ENCODE measurements at places on chromosomes 16 and 17.

- no peak for DNase-seq
These were observed 30.0 kb downstream of the MAPT start for GRCh38 chr17:45924332-45924820.

DNA sequence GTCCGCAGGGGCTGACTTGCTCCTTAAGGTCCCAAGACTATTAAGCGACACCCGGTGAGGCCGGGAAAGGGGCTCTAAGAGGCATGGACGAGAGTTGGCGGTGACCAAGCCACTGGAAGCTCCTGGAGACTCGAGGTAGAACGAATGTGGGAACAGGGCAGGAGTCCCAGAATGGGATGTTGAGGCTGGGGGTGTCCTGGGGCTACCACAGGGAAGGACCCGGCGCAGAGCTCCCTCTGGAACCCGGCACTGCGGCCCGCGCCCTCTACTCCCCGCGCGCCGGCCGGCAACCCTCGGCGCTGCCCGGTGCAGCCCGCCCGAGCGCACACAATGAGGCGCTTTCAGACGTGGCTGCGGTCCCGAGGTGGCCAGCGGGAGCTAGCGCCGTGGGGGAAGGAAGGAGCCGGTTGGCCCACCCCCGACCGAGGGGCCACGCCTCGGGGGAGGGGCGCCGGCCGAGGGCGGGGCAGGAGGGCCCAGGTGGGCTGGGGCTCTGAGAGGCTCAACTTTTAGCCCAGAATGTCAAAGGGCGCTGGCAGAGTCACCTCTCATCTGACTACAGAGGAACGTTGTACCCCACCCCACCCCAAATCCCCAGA, at the start of gene CHST6:
Gene CHST6 (minus strand): TSS at position 366 of the 599 bp plus-strand sequence. CDS start 15,613 bp downstream, outside the sequence.
- DNase-seq: peak; percentile 50

DNA sequence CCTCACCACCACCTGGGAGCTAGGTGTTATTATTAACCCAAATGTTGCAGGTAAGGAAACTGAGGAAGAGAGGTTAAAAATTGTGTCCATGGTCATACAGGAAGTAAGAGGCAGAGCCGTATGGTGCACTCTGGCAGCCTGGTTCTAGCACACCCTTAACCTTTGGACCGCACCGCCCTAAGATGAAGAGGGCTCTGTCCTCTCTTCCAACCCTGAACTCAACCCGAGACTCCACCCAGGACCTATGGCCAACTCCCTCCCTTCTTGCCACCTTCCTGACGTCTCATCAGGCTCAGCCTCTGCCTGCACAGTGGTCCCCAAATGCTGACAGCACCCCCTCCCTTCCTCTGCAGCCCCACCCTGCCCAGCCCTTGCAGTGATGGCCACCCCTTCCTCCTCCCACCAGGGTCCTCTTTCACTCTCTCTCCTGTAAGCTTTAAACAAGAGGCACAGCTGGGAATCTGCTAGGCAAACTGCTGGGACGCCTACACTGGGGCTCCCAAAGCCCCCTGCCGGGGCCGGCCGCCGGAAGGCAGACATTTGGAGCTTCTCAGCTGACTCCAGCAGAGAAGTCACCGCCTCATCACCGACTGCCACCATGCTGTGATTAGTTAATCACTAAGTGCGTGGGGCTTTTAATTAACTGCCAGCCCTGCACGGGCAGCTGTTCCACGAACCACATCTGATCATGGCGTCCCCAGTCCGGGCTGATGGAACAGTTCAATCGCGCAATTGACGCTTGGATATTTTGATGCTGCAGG, 16.7 kb upstream of the C16orf78 start:
- DNase-seq: no peak

- no peak for DNase-seq
These were observed 41.8 kb downstream of the CCDC182 start for GRCh38 chr17:57703273-57703672.

DNA sequence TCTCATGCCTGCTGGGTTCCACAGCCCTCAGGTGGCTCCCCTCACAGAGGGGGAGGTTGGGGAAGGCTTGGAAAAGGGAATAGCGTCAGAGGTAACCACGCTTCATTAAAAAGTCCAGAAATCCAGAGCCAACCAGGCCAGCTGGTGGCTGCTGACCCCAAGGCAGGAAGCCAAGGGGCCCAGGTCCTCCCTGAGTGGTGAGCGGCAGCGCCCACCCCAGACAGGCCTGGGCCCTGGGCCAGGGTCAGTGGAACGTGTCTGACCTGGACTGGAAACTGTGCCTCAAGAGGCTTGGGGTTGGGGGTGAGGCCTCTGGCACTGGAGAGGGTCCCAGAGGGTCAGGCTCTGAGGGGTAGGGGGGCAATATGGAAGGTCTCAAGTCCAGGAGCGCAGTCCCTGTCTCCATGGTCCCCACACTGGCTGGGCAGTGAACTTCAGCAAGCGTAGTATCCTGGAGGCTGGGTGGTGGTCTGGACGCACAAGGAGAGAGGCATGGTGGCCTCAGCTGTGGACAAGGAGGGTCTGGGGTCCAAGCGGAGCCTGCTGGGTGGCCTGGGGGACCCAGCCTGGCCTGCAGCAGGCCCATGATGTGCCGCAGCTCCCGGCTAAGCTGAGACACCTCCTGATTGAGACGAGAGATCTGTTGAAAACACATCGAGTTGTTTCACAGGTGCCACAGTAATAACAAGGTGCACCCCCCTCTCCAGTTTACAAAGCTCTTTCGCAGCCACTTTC, 5.2 kb upstream of the RAB5C start:
- no peak for DNase-seq

GRCh38 chr17:66523378-66524200, 221.2 kb downstream of the PRKCA start:
- DNase-seq: no peak

DNA sequence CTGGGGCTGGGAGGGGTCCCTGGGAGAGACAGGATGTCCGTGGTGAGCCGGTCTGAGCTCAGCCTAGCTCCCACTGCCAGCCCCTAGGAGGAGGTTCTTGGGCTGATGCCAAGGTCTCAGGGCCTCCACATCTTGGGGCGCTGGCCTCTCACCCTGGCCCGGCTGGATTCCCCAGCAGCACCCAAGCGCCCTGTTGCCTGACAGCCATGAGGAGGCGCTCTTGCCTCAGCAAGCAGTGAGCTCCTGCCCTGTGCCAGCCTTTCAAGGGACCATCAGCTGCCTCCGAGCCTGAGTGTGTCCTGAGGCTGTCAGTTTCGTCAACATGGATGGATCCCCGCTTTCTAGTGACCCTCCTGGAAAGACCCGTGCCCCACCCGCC, 234.9 kb upstream of the CIBAR2 start:
- DNase-seq: no peak

- peak; percentile 56 for DNase-seq
These were observed 219.5 kb downstream of the NTN1 start for GRCh38 chr17:9240659-9241370.

DNA sequence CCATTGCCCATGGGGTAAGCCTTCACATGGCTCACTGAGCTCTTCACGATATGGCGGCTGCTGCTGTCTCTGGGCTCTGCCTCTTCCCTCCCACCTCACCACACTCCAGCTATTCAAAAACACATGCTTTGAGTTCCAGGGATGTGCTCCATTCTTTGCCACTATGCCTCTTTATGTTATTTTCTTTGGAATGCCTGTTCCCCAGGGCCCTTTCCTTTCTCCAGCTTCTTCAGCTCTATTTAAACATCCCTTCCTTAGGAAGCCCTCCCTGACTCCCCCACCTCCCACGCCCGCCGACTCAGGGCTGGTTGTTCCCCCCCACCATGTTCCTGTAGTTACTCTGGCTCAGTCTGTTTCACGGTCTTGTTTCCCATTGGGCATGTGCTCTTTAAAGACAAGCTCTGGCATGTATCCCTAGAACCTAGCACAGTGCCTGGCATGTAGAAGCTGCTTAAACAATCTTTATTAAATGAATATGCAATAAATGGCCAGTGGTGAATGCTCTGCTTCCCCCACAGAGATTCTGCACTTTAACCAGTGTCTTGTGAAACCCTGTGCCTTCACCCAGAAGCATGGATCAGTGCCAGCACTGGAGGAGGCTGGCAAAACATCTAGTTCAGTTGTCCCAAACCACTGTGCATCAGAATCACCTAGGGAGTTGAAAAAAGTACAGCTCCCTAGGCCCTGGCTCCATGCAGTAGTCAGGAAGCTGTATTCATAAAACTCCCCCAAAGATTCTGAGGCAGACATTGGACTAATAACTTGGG, 6.9 kb downstream of the MYCBPAP start:
- peak; percentile 43 for DNase-seq

DNA sequence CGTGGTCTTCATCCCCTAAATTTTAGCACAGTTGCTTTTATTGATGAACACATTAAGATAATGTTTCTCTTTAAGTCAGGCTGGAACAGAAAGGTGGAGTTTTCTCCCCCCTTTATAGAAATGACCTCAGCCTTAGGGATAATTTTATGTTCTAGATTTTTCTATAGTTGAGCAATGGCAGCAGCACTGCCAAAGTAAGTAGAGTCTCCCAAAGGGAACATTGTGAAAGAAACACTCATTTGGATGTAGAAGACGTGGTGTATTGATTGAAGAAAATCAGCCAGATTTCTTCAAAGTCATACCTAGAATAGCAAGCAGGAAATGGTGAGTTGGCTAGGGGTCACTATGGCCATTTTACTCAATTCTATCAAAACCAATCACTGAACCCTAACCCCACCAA, 122.5 kb downstream of the DNAH9 start:
- DNase-seq: no peak

- DNase-seq: peak; percentile 10
These were observed 17.8 kb downstream of the RGS9 start for GRCh38 chr17:65154770-65155589.

DNA sequence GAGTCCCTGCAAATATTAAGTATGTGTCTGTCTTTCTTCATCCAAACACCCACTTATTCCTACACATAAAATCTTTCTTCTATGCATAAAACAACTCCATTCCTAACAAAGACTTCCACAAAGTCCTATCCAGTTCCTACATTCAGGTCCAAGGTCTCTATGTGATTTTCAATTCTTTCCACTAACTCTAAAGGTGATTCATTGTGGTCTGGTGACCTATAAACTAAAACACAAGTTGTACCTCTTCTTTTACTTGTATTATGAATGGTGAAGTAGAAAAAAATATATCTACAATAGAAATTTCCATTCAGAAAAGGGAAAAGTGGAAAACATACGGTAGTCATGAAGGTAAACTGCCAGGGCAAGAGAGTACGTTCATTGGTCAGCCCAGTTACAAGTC, 56.6 kb downstream of the USP32 start:
- no peak for DNase-seq

DNA sequence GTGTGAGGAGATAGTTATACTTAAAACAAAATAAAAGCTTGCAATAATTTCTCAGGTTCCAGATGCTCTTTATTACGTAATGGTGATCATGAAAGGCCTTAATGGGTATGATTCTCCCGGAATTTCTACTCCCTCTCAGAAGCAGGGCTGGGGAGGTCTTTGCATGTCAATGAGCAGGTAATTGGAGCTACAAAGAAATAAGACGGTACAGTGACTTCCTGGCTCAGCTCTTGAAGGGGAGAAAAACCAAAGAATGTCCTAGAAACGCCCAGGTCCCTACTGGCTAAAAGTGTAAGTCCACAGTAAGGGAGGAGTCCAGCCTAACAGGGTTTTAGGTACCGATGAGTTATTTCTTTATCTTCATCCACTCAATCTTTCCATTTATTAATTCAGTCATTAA, 390.9 kb downstream of the TMEM114 start:
- DNase-seq: no peak

DNA sequence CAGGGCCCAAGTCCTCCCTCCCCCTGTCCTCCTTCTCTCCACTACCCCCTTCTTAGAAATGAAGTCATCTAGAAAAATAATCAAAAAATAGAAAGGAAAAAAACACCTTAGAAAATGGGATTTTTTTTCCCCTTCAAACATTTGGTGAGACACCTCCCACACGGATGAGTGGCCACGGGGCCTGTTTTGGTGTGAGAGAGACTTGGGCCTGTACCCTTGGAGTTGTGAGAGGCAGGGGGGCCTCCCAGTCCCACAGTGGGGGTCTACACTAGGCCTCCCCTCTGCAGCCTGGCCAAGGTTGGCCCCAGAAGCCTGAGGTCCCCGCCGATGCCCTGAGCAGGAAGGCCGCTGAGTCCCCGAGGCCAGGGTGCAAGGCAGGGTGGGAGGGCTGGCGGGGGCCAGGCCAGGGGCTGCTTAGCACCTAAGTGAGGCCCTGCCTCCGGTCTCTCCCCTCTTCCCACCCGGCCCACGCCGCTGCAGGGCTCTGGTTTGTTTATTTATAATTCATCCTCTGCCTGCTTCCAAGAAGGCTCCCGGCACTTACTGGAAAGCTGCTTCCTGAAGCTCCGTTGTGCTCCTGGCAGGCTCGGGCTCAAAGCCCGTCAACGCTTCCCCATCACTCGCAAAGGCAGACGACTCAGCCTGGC, 26.4 kb downstream of the NPTX1 start:
- DNase-seq: no peak

GRCh38 chr17:14744761-14745473, 444.0 kb downstream of the HS3ST3B1 start:
- DNase-seq: peak; percentile 62

DNA sequence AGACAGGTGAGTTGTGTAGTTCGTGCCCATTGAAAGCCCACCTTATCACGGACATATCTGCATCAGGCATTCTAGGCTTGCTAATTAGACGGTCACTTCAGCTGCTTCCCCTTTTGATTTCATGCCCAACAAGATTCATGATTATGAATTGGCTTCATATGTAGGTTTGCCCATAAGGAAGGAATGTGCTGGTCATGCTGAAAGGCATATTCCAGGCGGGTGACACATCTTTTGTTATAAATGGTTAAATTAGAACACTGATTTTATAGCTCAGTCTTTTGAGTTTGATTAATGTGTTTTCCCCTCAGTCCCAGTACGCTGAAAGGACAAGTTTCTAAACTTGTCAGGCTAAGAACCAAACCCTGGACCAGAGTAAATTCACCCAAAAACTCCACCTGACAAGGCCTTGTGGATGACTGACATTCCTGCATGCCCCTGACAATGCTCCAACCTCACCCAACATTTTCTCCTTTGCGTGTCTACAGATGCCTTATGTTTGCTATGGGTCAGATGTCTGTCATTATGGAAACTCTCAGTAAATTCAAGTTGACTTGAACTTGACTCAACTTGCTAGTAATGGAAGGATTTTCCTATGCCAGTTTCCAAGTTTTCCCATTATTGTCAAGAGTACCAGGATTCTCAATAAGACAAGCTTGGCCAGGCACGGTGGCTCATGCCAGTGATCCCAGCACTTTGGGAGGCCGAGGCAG, 421.9 kb downstream of the PMP22 start:
- no peak for DNase-seq

DNA sequence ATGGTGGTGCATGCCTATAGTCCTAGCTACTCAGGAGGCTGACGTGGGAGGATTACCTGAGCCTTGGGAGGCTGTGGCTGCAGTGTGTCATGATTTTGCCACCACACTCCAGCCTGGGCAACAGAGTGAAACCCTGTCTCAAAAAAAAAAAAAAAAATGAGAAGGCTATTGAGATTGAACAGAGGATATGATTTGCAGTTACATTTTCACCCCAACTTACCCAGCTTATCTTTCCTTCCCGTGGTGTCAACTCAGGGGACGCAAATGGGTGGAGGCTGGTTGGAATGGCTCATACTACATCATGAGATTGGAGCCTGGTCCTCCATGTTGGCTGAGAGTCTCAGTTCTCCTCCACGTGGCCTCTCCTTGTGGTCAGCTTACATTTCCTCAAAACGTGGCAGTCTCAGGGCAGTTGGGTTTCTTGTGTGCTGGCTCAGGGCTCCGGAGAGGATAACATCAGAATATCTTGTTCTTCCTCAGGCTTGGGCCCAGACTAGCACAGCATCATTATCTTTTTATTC, 17.2 kb upstream of the NSMCE1 start:
- DNase-seq: no peak

Data from fibroblast of upper back skin (primary cell).